ENCODE measurements at places on chromosomes 3 and 15.
A peak's percentile ranks its signal among the peaks of the same experiment; 100 is the strongest.

GRCh38 chr3:178777718-178778411 lies 241.6 kb downstream of the KCNMB2 start:
- DNase-seq: peak; percentile 3

DNA sequence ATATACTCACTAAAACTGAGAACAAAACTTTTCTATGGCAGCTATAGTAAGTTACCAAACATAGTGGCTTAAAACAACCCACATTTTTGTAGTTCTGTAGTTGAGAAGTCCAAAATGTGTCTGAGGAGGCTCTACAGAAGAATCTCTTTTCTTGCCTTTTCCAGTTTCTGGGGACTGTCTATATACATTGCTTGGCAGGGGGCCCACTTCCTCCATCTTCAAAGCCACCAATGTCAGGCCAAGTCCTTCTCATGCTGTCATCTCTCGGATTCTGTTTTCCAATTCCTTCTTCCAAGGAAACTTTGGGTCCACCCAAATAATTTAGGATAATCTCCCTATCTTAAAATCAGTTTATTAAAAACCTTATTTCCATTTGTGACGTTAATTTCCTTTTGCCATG lies 92.7 kb downstream of the DLG1 start:
- DNase-seq: no peak

- DNase-seq: no peak
Observed at GRCh38 chr15:82802497-82802896, 3.4 kb downstream of the FSD2 start.

DNA sequence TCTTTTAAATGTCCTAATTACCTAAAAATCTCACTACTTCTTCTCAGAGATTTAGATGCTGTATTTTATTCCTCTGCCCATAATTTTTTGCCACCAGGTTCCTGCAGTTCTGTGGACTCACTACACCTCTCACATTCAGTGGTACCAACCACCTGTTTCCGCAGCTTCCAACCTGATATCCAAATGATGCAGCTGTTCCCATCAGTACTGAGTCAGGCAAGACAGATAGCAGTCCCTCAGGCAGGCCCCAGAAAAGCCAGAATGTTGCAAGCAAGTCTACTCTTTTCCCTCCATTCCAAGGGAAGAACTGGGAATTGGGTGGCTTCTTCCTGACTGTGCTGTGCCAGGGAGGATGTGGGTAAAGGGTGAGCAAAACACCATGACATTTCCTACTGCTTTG lies 39.0 kb downstream of the MNS1 start:
- no peak for DNase-seq

- no peak for DNase-seq
Observed at GRCh38 chr3:8959668-8960067, 3.6 kb downstream of the RAD18 start.

- no peak for DNase-seq
Observed at GRCh38 chr3:151962912-151963311, 89.5 kb downstream of the SUCNR1 start.

- DNase-seq: no peak
Observed at GRCh38 chr3:115698851-115699591, 75.7 kb downstream of the GAP43 start.

DNA sequence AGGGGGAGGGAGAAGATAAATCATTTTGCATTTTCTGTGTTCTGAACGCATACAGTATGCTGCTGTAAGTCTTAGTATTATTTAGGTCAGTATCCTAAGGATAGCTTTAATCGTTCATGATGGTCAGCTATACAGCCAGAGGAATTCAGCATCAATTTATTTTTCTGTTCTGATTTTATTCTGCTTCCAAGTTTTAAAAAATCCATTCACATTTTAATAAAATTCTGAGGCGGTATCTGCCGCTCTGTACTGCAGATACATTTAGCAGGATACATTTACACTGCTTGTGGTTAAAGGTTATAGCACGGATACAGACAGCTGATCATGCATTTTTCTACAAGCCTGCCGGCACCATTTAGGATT lies 17.8 kb downstream of the ZBTB38 start:
- no peak for DNase-seq

- DNase-seq: peak; percentile 19
Observed at GRCh38 chr15:66080717-66081398, 172.7 kb downstream of the MEGF11 start.

DNA sequence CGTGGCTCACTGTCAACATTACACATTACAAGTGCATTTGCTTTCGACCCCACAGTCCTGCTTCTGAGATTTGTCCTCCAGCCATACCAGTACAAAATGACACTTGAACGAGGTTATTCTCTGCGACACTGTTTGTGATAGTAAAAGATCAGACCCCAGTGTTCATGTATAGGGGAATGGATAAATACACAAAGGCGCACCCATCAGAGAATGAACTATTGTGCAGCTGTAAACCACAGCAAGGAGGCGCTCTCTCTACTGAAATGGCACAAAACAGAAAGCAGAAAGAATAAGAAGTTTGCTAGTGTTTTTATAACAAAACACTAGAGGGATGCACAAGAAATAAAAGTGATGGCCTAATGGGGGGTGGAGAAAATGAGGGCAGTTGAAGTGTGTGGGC lies 4.9 kb upstream of the CHSY1 start:
- no peak for DNase-seq

DNA sequence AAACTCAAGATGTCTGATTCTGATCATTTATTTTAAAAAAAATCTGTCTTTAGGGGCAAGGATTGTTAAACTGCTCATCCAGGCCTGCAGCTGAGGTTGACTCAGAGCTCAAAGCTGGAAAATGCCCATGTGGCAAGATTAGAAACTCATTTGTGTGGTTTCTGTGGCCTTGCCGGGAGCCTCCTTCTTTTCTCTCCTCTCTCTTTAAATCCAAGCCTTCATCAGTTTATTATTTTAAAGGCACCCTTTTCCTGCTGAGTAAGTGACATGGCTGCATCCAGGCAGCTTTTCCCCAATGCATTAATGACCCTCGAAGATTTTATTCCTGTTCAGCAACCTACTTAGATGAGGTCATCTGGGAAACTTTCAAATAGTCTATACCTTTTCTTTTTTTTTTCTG lies 221.3 kb upstream of the CDIN1 start:
- peak; percentile 79 for DNase-seq

- DNase-seq: peak; percentile 9
Observed at GRCh38 chr15:57283774-57284503, 92.4 kb upstream of the CGNL1 start.

- DNase-seq: peak; percentile 76
Observed at GRCh38 chr3:138227650-138228049, 40.5 kb downstream of the ARMC8 start.

- peak; percentile 31 for DNase-seq
Observed at GRCh38 chr3:160707187-160707794, 30.3 kb downstream of the ARL14 start.

GRCh38 chr3:5276934-5277333 lies 89.4 kb downstream of the EDEM1 start:
- no peak for DNase-seq

GRCh38 chr3:108088697-108089096 lies 2.1 kb downstream of the CD47 start:
- DNase-seq: no peak

DNA sequence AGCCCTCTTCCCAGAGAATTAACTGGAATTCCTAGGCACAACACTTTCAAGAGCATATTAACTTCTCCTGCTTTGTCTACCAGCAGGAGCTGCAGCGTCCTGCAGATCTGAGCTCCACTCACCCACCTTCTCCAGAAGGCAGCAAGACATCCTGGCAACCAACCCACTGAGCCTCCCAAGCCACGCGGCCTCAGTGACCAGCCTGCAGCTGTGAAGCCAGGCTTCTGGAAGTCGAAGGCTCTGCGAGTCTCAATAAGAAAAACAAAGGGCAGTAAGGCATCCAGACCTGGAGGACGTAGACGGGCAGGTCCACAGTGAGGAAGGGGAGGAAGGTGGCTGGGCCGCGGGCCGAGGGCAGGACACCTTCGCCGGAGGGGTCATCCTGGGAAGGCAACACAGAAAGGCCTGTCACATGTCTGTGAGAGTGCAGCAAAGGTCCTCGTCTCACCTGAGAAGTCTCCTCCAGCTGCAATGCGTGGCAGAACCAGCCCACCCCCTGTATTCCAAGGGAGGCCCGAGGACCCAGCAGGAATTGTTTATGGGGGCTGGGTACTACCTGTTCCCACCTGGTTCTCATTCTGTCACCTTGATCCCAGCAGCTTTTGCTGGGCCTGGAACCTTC lies 36.2 kb downstream of the ZXDC start:
- no peak for DNase-seq

DNA sequence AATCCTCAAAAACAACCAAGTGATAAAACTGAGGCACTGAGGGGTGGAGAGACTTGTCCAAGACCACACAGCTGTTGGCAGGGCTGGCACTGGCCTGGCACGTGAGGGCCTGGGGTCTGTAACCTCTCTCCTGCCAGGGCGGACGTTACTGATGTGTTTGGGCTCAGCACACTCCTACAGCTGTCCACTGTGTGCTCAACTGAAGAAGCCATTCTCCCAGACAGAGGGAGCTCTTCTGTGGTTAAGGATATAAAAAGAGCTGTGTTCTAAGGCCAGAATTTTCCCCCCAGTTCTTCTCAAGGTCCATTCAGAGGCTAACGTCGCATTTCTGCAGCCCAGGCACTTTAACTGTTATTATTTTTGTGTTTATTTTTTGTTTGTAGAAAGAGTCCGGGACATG lies 429.0 kb upstream of the ATP11B start:
- no peak for DNase-seq

DNA sequence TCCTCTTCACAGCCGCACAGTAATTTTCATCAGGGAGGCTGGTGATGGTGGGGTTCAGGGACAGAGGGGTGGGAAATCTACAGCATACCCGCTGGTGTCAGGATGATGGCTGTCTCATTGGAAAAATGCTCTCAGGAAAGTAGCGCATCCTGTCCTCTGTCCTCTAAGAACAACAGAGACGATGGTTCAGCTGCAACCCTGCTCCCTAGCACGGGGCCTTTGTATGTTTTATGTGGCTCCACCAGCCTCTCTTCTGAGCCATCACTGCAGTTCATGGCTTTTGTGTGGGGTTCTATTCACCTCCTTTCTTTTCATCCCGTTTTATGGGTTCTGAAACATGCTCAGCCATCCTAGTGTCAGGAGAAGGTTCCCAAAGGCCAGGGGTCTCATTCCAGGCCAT lies 68.9 kb downstream of the EPHB1 start:
- no peak for DNase-seq

DNA sequence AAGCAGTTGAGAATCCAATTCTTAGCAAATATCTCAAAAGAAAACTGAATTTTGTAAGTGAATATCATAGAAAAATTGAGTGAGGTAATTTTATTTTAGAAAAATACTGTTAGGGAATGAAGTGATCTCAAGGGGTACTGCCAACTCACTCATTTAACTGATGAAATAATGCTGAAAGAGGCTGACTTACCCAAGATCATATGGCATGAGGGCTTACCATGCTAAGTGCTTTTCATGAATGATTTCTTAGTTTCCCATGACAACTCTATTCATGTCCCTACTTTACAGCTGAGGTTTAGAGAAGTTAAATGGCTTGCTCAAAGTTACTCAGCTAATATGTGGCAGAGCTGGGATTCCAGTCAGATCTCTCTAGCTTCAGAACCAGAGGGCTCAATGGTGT lies 30.6 kb downstream of the CCDC14 start:
- DNase-seq: no peak

DNA sequence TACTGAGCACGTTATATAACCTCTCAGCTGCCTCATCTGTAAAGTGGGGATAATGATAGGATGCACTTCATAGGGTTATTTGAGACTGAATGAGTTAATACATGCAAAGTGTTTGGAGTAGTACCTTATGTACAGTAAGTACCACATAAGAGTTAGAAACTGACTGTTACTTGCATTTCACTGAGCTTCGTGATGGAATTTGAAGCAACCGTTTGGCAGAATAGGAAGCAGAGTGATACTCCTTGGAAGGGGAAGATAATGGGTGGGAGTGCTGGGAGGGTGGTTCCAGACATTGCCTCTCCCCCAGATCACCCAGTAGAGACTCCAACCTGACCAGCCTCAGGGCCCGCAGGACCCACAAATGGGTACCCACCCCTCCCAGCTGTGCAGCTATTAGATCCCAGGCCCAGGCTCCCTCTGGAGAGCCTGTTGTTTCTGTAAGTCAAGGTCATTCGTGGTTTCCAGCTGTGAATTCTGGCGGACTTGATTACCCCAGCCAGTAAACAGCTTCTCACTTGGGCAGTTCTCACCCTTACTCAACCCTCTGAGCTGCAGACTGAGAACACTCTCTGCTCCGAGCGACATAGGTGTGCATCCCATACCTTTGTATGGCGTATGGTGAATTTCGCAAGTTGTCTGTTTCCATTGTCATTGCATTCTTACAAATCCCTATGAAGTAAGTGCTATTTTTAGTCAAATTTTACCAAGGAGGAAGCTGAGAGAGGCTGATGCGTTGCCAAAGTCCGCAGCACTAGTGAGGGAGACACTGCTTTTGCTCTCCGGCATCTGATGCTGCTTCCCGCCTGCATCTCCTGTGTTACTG lies 11.1 kb downstream of the ALPK3 start:
- DNase-seq: no peak

- no peak for DNase-seq
Observed at GRCh38 chr3:151085889-151086483, 522 bp downstream of the MED12L start.

- DNase-seq: peak; percentile 84
Observed at GRCh38 chr3:126858887-126859286, 124.0 kb upstream of the PLXNA1 start.

GRCh38 chr15:91165850-91166249 lies 65.8 kb downstream of the SV2B start:
- DNase-seq: no peak
